ENCODE measurements at places on chromosomes 6 and 20. TPM values are rescaled to one million over a fixed set of nuclear protein-coding genes. Genes with fewer than 3 reads are reported as not detected.

Gene ELOVL4
- total RNA-seq: not detected

GRCh38 chr6:53623497-53623896 lies 42.1 kb downstream of the KLHL31 start:
- DNase-seq: no peak

GRCh38 chr6:15309611-15310283 lies 63.9 kb downstream of the JARID2 start:
- DNase-seq: no peak

Gene NCOA5
- total RNA-seq: 20.1 TPM

Gene TMEM244
- total RNA-seq: 1.1 TPM

GRCh38 chr6:112317461-112317860 lies 29.7 kb upstream of the RFPL4B start:
- no peak for DNase-seq

Gene NMBR
- total RNA-seq: not detected

- DNase-seq: no peak
These were observed 537.4 kb upstream of the BTBD3 start for GRCh38 chr20:11380283-11380682.

DNA sequence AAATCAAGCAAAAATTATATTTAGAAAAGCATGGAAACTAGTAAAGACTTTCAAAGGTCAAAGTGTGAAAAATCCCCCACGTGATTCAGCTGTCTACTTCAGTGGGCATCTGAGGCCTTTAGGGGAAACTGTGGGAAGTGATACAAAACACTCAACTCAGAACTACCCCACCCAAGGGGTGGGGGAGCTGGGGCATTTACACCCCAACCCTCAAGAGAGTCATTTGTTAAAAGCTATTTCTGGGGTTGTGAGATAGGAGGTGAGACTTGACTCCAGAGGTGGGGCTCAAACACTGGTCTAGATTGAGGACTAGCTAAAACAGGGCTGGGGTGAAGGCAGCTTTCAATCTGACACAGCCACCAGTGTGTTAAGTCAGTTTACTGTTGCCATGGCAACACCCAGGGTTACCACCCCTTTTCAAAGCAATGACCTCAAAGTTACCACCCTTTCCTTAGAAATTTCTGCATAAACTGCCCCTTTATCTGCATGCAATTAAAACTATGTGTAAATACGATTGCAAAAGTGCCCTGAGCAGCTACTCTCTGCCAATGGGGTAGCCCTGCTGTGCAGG lies 9.9 kb upstream of the GTSF1L start:
- peak; percentile 87 for DNase-seq

DNA sequence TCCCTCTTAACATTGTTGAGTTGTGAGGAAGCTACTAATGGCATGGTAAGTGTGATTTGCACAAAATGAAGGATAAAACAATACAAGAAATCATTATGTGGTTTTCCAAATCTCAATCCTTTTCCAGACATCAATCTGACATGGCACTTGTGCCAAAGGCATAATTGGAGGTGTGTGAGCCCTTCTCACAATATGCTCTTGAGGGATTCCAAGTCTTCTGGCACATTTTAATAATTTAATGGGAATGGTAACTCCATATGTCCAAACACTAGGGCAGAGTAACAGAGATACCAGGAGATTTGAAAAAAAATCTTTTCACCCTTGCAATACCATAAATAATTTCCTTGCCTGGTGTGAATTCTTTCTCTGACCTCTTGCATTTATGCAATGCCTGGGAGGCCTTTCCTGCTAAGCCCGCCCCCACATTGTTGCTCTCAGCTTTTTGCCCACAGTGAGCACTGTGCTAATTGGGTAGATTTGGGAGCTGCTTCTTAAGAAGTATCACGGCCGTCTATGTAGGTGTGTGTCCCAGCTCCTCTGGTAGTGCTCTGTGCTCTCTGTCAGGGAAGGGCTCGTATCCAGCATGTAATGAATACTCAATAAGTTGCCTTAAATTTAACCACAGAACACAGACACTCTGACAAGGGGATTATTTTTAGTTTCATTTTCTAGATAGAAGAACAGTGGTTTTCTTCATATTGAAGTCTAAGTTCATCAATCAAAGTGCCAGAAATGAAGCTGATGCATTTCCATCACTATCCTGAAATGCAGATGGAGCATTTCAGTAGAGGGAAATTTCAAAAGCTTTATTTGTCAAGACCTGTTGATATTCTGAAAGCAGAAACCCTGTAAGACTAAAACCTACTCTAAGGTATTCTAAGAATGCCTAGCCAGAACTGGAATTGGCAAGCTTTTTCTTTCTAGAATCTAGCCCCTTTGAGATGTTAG lies 54.4 kb upstream of the CEP85L start:
- DNase-seq: peak; percentile 33
